ENCODE measurements at places on chromosomes 5 and 9.

GRCh38 chr5:127928053-127928452, 155.5 kb upstream of the SLC12A2 start:
- DNase-seq = no peak

- no peak for DNase-seq
Observed at GRCh38 chr5:159749146-159749545, 167.1 kb upstream of the ADRA1B start.

DNA sequence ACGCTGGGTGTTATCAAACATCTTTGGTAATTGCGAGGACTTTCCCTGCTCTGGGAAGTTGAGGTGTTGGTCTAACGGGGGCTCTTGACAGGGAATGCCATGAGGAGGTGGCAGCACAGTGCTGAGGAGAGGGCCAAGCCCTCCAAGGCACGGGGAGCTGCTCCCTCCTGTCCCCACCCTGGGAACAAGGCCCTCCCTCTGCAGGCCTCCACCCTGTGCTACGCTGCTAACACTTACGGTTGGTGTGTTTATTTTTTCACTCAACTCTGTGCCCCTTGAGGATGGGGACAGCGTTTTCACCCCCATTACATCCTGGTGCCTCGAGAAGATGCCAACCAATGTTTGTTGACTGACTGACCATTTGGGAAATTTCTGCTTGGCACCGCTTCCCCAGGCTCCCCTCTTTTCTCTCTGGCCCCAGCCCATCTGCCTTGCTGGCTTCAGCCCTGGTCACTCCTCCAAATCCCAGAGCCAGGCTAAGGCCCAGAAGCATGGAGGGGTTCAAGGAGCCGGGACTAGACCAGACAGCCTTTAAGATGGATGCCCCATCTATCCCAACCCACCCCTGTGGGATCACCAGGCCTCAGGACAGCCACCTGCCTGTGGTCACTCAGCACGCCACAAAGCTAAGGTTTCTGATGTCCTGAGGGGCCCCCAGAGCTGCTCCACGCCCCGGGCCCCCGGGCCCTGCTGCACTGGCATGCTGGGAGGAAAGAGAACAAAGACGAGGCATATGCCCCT, 125.7 kb downstream of the BARX1 start:
- DNase-seq = no peak

GRCh38 chr5:62593331-62593730, 14.7 kb downstream of the LRRC70 start:
- DNase-seq = no peak

GRCh38 chr5:87340716-87341115, 72.0 kb downstream of the CCNH start:
- DNase-seq = no peak

DNA sequence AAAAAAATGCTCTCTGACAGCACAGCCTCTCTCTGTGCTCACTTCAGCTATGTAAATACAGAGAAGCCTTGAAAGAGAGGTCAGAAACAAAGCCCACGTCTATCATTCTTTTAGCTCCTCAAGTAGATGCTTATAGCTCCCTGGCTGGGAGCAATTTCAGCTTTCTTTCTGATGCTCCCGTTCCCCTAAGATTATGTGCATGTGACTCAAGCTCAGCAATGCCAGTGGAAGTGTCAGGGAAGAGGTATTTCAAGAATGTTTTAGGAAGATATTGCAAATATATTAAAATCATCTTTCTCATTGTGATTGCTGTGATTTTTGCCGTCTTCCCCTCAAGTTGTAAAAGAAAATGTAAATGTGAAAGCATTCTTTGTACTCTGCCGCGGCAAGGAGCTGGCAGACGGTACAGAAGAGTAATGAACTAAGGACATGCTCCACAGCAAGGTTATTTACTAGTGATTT, 1353.7 kb upstream of the ACO1 start:
- DNase-seq = no peak

DNA sequence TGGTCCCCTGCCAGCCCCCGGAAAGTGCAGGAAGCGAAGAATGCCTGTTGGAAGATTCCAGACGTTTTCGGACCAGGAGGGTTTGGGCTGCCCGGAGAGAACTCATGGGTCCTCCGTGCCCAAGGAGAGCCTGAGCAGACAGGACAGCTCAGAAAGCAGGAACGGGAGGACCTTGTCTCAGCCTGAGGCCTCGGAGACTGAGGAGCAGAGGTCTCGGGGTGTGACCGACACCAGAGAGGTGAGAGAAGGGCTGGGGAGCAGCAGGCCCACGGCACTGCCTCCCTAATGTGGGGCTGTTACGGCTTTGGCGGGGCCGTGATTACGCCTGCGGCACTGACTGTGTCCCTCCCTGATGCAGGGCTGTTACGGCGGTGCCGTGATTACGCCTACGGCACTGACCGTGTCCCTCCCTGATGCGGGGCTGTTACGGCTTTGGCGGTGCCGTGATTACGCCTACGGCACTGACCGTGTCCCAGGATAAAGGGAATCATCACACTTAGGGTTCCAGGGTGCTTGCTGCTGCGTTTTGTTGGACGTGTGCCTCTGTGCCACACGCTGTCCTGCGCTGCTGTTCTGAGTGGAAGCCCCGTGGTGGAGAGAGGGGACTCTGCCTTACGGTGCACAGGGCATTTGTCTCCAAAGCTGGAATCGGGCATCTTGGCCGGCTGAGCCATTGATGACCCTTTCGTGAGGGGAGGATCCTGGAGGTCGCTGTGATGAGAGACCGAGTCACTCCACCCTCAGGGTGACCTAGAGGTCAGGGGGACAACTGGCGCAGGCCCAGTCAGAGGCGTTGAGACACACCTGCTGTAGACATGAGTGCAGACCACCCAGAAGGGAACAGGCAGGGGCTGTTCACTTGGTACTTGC, 25.7 kb downstream of the CEP72 start:
- no peak for DNase-seq

GRCh38 chr9:133995012-133995896, 3.1 kb upstream of the VAV2 start:
- DNase-seq = no peak

- DNase-seq = no peak
Observed at GRCh38 chr9:3830291-3830690, 304.5 kb upstream of the RFX3 start.

GRCh38 chr5:88507261-88507660, 238.6 kb upstream of the TMEM161B start:
- DNase-seq = no peak

- DNase-seq = no peak
Observed at GRCh38 chr9:72509635-72510034, 11.8 kb upstream of the TMC1 start.

DNA sequence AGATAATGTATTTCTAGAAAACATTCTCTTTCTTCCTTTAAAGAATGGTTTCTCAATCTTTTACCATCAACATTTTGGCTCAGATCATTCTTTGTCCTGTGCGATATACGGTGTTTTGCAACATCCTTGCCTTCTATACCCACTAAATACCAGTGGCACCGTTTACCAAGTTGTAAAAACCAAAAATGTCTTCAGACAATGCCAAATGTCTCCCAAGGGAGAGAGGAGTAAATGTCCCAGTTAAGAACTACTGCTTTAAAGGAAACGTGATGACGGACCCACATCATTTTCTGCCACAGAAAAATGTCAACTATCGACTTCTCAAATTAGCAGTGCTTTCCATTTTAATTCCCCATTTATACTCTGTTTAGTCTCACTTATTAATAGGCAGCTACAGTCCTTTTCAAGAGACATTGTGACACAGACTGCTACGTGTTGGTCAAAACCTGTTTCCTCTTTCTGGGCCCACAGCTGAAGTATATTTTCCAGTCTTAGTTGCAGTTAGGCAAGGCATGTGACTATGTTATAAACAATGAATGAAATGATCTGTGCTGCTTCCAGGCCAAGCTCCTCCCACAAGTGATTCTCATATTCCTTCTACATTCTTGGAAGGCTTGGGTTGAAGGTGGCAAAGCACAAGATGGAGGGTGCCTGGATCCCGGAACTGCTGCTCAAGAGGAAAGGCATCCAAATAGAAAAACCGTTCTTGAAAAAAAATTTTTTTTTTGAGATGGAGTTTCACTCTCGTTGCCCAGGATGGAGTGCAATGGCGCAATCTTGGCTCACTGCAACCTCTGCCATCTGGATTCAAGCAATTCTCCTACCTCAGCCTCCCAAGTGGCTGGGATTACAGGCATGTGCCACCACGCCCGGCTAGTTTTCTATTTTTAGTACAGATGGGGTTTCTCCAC, 8.8 kb downstream of the PRXL2C start:
- no peak for DNase-seq

GRCh38 chr9:33404788-33405362, 2.5 kb upstream of the AQP7 start:
- DNase-seq = no peak

DNA sequence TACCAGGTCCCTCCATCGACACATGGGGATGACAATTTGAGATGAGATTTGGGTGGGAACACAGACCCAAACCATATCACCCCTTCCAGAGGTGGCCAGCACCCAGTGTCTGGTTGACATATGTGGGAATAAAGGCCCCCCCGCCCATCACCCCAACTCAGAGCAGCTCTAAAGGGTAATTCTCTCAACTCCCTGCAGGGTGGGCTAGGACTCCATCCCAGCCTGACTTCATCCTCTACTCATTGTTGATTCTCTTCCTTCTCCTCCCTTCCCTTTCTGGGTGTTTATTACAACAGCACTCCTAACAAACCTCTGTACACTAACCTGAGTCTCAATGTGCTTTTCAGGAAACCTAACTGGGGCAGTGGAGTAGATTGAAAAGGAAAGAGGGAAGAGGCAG, 339.9 kb downstream of the ACTL7B start:
- DNase-seq = no peak

GRCh38 chr5:124263680-124264491, 482.6 kb downstream of the ZNF608 start:
- no peak for DNase-seq

GRCh38 chr5:129074903-129075302, 19.6 kb upstream of the ISOC1 start:
- no peak for DNase-seq

DNA sequence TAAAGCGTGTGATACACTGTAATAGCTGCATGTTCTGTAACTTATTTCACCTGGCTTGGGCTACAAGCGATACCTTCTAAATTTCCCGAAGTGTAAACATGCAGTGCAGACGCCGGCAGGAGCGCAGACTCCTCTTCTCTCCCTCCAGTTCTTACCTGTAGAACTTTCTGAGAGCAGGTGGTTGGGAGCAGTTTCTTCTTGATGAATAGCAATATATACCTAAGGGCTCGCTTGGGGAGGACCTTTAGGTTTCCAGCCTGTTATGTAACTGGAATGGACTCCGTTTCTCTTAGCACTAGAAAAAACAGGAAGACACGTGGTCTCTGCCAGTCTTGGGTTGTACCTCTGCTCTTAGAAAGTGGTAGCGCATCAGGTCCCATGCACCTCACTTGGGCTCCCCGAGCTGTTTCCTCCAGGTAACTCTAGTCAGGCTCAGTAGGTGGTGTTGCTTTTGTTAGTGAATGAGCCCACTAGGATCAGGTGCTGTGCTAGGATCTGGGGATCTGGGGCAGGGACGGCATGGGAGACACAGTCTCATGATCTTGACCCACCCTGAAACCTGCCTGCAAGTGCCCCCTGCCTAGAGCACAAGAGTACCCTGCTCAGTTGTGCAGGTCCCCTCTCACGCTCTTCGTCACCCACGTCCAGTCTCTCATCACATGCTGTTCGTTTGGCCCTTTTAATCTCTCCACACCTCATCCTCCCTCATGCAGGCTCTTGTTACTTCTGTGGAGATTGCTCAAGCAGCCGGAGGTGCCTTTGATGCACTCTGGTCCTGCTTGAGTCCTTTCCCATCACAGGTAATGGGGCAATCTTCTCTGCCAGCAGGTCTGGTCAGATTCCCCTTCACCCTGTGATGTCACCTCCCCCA, 2.8 kb downstream of the TENT4A start:
- DNase-seq = no peak

DNA sequence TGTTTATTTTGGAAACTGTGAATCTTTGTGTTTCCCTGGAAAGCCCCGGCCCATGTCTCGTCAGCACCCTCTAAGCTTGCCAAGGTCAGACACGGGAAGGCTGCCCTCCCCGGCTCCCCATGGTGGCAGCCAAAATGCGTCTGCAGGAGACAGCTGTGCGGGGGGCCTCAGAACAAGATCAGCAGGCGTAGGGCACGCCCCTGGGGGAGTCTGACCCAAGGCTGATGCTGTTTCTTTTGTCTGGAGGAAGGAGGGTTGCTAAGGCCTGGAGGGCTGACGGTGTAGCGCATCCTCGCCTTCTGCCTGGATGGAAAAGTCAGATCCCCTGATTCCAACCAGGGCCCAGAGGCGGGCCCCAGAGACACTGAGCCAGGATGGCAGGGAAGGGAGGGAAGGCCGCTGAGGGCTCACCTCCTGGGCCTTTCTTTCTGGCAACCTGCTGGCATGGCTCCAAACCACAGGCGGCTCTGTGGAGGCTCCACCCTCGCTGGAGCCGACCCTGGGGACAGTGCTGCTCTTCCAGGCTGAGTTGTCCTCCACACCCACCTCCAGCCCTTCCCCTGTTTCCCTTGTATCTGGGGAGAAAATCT, 57.2 kb downstream of the OLFM1 start:
- DNase-seq = no peak

DNA sequence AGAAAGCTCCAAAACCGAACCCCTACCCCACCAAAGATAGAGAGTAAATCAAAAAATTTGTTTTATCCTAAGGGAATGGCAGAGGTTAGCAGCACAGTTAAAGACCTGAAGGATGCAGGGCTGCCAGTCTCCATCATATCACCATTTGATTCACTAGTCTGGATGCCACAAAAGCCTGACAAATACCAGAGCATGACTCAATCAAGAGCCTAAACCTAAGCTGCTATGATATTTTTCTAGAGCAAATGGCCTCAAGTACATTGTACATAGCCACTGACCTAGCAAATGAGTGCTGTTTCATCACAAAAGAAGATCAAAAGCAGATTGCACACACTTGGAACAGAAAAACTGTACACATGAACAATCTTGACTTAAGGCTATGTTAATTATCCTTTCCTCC, 48.0 kb downstream of the DPYSL3 start:
- DNase-seq = no peak

- no peak for DNase-seq
Observed at GRCh38 chr5:135163964-135164363, 129.9 kb upstream of the PITX1 start.

- no peak for DNase-seq
Observed at GRCh38 chr9:969310-970150, 6.9 kb upstream of the DMRT3 start.

- no peak for DNase-seq
Observed at GRCh38 chr5:83540105-83540504, 68.6 kb downstream of the VCAN start.

GRCh38 chr9:21677834-21678233, 124.6 kb upstream of the MTAP start:
- DNase-seq = no peak

- no peak for DNase-seq
Observed at GRCh38 chr9:134885001-134885678, 4.5 kb downstream of the FCN2 start.

DNA sequence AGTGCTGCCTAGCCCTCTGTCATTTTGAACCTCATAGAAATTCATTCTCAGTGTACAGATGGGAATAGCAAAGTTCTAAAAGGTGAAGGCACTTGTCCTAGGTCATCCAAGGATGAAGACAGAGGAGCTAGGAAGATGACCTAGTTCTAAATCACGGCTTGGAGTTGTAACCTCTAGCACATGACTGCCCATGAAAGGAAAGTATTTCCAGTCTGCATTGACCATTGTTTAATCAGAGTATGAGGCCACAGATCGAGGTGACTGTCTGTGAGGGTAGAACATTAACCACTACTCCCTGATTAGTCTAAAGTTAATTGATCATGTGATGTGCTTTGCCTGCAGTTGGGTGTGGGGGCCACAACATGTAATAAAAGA, 674 bp upstream of the TNFSF15 start:
- no peak for DNase-seq

All from activated CD8-positive, alpha-beta memory T cell treated with anti-CD3 and anti-CD28 coated beads for 1 hour (primary cell).